ENCODE measurements at places on chromosomes 16 and 17.

- no peak for DNase-seq
Observed at GRCh38 chr17:14094676-14095601, 25.6 kb downstream of the COX10 start.

DNA sequence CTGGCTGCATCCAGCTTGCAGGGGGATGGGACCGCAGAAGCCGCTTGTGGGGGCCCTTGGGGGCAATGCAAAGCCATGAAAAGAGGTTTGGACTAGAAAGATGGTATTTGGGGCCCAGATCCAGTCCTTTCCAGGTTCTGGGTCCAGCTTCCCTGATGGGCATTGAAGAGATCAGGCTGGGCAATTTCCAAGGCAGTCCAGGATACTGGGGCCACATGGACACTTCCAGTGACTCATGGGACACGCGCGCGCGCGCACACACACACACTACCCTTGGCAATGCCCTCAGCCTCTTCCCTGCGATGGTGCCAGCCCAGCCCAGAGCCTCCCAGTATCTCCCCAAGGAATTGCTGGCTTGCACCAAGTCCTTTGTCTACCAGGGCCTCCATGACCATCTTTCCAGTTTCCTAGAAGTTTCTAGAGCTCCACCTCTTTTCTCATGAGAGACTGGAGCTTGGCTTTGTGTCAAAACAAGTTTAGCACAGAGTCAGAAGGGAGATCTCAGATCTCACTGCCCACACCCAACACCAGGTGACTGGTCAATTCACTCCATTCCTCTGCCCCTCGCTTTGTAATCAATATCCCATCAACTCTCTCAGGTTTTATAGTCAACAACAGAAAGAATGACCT lies 44.3 kb downstream of the WNT3 start:
- DNase-seq: peak; percentile 11

GRCh38 chr16:30185683-30186421 lies 2.5 kb downstream of the CORO1A start:
- peak; percentile 29 for DNase-seq

DNA sequence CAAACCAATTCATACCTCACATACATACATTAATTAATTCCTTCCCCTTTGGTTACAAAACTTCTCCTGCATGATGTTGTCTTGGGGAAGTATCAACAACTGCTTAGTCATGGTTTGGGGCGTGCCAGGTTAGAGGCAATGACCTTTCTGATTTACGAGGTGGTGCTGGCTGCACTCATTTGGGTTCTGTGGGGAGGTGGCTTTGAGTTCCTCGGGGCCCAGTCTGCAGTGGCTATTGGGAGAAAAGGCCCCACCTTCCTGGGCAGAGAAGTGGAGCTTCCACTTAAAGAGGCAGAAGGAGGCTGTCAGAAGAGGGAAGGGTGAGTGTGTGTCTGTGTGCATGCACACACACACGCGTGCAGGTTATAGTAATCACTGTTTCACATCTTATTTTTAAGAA lies 10.2 kb upstream of the ETV4 start:
- DNase-seq: peak; percentile 38

GRCh38 chr17:34874478-34874877 lies 86.8 kb downstream of the CCT6B start:
- no peak for DNase-seq

DNA sequence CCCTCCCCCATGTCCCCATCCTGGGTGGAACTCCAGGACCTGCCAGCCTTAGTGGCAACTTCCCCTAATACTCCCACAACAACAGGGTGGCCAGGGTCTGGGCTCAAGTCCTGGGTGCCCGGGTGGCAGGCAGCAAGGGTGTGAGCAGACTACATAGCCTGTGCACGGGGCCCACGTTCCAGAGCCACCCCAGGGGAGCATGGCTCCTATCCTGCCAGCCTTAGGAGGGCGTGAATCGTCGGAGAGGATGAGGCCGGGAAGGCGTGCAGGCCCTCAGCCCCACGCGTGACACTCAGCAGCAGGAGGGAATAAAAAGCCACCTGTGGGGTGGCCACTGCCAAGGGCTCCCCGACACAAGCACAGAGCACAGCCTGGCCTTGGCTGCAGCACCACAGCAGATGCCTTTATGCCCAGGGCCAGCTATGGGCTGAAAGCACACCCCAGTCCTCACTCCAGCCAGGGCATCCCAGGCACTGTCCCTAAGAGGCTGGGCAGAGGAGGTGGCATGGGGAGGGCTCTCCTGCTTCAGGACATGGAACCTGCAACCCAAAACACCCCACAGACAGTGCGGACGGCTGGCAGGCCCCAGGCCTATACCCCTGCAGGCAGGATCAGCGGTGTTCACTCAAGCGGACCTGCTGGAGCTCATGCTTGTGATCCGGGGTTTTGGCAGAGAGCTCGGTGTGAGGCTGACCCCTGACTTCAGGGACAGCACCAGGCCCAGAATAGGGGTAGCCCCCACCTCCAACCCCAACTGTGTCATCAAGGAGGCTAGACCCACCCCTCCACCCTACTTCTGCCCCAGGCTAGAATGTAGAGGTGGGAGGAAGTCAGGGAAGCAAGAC lies 2.7 kb downstream of the BCAR1 start:
- DNase-seq: no peak

DNA sequence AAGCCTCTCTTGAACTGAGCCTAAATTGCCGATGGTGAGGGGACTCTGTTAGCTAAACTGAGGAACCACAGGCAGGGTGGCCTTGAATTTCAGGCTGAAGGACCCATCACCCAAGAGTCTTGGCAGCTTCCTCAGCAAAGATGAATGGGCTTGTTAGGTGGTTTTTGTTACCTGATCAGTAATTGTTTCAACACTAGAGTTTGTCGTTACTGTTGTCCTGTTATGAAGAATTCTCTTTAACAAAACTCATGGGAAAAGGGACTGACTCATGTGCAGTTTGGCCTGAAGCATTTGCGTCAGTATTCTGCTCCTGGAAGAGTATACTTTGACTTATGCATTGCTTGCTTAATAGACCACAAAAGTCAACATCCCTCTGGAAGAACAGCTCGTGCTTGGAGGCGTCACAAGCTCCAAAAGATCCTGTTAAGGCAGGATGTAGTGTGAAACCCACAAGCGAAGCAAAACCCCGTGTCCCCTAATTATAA lies 206.0 kb downstream of the IRX3 start:
- no peak for DNase-seq

DNA sequence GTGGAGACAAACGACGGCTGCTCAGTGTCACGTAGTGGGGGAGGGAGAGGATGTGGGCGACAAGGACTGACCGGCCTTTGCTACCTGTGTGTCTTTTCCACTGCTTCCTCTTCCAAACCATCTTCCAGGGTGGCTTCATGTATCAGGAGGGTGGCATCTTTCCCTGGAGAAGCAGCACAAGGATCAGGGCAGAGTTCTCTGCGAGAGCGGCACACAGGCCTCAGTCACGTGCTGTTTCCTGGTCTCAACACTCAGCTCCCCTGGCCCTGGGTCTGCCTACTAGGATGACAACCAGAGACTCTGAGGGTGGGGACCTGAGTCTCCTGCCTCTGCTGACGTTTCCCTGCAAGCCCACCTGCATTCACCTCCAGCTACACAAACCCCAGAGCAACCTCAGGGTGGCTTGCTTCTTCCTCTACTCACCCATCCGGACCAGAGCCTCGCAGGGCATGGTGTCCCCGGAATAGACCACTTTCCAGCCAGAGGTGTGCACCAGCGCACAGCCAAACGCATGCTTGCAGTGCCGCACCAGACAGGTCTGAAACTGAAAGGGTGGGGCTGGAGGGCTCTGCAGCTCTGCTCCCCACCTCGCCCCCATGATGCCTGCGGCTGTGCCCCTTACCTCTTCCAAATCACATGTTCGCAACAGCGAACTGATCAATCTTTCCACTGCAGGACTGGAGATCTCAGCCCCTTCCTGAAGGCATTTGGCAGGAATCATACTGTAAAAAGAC lies 23.3 kb downstream of the ELAC2 start:
- no peak for DNase-seq

DNA sequence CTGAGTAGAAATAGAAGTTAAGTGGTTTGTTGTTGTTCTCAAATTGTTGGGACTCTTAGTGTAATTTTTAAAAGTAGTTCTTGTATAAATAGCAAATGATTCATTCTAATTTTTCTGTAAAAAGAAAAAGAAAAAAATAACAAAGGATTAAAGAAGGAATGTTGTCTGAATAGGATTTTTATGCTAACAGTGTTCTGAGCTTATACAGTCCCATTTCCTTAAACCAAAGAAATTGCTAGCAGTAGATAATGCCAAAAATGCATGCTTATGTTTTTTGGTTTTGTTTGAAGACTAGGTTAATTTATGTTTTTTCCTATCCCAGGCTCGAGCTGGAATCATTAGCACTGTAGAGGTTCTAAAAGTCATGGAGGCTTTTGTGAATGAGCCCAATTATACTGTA lies 44.7 kb upstream of the KPNB1 start:
- peak; percentile 24 for DNase-seq

GRCh38 chr17:31313982-31314781 lies at the start of gene EVI2B:
EVI2B (minus strand) TSS chr17:31314054; CDS start chr17:31305609, 8,445 bp downstream.
- peak; percentile 26 for DNase-seq

DNA sequence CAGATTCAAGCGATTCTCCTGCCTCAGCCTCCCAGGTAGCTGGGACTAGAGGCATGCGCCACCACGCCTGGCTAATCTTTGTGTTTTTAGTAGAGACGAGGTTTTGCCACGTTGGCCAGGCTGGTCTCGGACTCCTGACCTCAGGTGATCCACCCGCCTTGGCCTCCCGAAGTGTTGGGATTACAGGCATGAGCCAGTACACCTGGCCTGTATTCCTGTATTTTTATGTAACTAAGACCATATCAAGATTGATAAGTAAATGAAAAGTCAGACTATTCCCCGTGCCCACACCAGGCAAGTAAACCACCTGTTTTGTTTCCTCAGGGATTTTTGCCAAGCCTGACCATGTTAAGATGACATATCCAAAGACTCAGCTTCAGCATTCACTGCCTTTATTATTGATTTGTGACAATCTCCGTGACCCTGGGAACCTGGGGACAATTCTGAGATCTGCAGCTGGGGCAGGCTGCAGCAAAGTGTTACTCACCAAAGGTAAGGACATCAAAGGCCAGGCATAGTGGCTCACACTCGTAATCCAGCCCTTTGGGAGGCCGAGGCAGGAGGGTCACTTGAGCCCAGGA lies 5.6 kb downstream of the MRM3 start:
- no peak for DNase-seq

GRCh38 chr17:8223356-8224126 lies 13.2 kb upstream of the AURKB start:
- DNase-seq: peak; percentile 63

DNA sequence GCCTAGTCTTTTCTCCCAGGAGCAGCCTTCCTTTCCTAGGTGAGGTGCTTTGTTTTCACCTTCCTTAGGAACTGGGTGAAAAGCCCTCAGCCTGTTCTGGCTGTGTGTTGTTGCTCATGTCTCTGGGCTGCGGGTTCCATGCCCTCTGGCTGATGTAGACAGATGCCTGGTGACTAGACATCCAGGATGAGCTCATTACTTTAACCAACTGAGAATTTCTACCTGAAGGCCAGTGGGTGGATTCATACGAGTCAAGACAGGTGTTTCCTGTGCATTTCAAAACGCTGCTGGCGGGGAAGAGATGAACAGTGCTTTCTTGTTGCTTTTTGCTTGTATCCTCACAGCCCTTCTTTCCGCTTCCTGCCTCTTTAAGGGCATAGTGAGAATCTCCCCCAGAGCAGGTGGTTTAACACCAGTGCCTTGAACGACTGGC lies 22.3 kb downstream of the SAP30BP start:
- DNase-seq: peak; percentile 73

- no peak for DNase-seq
Observed at GRCh38 chr17:8803531-8804420, 4.6 kb upstream of the MFSD6L start.

- no peak for DNase-seq
Observed at GRCh38 chr16:72458035-72458434, 286.1 kb upstream of the PMFBP1 start.

GRCh38 chr16:13906168-13907089 lies 13.5 kb upstream of the ERCC4 start:
- DNase-seq: no peak

DNA sequence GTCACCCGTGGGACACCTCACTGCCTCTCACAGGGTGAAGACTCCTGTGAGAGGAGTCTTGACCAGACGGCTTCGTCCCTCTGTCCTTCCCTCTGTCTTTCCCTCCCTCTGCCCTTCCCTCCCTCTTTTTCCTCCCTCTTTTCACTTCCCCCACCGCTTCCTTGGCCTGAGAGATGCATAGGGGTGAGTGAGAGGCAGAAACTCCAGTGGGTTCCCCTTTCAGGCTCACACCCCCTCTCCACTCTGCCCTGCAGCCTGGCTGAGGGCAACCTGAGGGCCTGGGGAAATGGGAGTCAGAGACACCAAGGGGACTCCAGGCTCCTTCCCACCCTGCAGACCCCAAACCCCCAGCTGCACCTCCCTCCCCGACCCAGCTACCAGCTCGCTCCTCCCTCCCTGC lies 14.6 kb upstream of the KRT17 start:
- DNase-seq: no peak

GRCh38 chr17:7767405-7768021 lies 50.0 kb downstream of the DNAH2 start:
- no peak for DNase-seq

DNA sequence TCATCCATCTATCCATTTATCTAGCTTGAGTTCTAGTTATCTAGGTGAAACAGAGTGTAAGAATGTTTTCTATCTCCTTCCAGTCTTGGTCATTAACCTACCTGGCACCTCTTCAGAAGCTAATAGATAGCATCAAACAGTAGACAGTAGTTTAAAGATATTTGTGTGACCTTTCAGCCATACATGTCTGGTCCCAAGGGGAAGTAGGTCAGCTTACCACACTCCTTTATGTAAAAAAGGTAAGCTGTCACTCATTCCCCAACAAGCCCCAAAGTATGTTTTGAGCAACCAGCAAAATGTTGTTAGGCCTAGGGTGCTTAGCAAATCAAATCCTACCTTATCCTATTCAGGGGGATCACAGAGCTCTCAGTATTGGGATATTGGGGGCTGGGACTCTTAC lies 3.5 kb downstream of the KRT33B start:
- no peak for DNase-seq

GRCh38 chr17:5772720-5773119 lies 188.4 kb upstream of the NLRP1 start:
- no peak for DNase-seq

DNA sequence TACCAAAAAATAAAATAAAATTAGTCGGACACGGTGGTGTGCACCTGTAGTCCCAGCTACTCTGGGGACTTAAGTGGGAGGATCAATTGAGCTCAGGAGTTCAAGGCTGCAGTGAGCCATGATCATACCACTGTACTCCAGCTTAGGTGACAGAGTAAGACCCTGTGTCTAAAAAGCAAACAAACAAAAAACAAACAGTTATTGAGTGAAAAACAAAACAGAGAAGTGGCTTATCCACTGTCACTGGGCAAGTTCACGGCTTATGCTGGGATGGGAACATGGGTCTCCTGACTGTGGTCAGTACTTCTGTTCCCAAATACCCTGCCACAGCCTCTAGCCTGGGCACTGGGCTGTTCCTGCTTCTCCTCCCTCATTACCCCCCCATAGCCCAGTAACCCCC lies 9.5 kb upstream of the GRN start:
- no peak for DNase-seq

- peak; percentile 87 for DNase-seq
Observed at GRCh38 chr17:20141198-20141972, 132.2 kb downstream of the SPECC1 start.
